HS-27A (cell line): ENCODE measurements at places on chromosomes 16 and 17.

DNA sequence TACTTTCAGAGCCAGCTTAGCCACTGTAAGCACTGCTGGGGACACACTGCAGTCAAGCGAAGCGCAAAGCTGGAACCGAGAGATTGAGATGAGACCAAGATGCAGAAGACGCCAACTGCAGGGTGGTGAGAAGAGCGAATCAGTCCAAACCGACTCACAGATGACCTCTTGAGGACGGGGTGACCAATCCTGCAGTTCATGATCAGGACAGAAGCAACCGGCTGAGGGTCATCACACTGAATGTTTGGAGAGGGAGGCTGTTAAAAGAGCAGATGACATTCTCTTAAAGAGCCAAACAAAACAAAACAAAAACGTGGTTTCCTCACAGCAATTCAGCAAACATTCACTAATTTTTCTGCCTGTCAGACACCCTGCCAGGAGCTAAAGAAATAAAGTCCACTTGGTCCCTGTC is 8.5 kb downstream of the HASPIN start:
- DNase-seq, result no peak

DNA sequence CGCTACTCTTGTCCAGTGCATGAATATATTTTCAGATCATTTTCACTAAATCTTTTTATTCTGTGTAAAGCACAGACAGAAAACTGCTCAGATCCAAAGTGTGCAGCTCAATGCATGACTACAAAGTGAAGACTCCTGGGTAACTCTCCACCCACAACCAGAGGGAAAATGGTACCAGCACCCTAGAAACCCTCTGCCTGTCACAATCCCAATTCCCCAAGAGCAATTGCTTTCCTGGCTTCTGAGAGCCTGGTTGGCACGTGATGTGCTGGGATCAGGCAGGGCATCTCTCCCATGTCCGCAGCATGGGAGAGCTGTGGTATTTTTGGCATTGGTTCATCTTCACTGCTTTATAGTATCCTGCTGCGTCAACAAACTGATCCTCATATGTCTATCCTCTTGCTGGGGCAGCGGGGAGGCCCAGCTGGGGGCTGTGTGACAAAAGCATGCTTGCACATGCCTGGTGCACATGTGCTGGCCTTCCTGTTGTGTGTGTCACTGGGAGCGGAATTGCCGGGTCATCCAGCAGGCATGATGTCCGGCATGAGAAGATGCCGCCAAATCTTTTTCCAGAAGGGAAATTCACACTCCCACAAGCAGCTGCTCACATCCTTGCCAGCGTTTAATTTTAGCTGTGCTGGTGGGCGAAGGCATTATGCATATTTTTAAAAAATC is 278.9 kb upstream of the FOXF1 start:
- no peak for DNase-seq

GRCh38 chr17:43354371-43354770 is 44.4 kb upstream of the ARL4D start:
- no peak for DNase-seq

- DNase-seq, result no peak
These were observed 341.8 kb downstream of the WWOX start for GRCh38 chr16:78441298-78441697.

GRCh38 chr17:18259621-18260331 is 686 bp upstream of the MIEF2 start:
- DNase-seq, result peak; percentile 83

GRCh38 chr16:65284626-65285025 is 162.8 kb upstream of the CDH11 start:
- DNase-seq, result no peak

DNA sequence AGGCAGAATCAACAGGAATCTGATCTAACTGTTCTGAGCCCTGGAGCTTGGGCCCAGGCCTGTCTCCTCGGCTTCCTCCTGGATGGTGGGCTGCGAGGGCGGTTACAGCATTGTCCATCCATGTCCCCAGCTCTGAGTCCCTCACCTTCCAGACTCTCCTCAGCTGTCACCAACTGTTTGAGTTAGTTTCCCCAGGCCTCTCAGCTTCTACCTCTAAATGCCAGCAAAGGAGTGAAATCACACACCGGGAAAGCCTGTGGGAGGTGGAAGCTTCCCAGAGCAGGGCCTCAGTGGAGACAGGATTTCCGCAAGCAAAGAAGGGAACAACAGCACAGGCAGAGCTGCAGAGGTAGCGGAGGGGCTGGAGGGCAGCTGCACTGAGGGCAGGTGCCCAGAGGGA is 9.4 kb upstream of the PRPSAP2 start:
- DNase-seq, result no peak

GRCh38 chr16:69283851-69284250 is 27.3 kb upstream of the VPS4A start:
- DNase-seq, result no peak

- DNase-seq, result no peak
These were observed 608 bp downstream of the AXIN2 start for GRCh38 chr17:65560628-65561451.

DNA sequence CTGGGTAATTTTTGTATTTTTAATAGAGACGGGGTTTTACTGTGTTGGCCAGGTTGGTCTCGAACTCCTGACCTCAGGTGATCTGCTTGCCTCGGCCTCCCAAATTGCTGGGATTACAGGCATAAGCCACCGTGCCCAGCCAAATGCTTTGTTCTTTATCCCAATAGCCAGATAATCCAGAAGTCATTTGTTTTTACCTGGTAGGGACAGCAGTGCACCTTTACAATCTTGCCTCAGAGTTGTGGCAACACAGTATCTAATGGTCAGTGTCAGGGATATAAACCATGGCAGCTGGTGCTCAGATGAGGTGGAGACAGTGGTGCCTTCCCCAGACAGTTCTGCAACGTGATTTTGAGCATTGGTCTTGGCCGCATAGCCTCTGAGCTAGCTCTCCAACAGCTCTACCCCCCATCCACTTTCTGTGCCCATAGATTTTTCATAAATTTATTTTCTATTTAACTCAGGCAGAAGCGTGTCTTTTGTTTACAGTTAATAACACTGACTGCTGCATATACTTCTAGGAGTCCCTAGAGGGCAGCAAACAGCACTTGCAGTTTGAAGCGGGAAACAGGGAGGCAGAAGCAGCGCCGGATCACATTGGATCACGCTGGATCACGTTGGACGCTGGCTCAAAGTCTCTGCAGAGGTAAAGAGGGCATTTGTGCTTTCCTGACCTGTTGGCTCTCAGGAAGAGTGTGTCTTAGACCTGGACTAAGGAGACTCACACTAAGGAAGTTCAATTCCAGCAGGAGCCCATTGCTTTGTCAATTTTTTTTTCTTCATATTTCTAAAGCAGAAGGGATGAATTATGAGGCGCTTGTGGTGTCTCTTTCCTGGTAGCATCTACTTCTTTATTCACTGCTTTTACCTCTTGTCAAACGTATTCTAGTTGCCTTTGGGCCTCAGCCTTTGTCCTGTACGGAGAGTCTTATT is 5.1 kb upstream of the GGT6 start:
- DNase-seq, result no peak

GRCh38 chr17:77887464-77888241 is 70.8 kb upstream of the TNRC6C start:
- DNase-seq, result no peak

- no peak for DNase-seq
These were observed 985 bp downstream of the SGSM2 start for GRCh38 chr17:2338315-2338657.

DNA sequence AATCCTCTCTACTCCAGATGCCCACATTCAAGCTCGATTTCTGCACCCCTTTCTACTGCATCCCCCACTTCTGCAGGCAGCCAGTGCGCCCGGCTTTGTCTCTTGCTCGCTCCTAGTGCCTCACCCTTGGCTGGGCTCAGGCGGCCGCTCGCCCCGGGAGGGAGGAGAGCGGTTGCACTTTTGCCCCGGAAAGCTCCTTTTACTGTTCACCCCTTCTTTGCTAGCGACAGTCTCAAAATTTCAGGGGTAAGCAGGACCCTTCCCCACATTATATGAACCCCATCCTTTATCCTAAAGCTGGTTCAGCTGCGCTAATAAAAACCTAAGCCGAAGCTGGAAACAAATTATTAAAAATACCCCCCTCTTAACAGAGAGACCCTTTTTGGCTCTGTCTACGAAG is 1.0 kb downstream of the HOXB5 start:
- DNase-seq, result no peak

- DNase-seq, result no peak
These were observed 29.5 kb downstream of the UBN1 start for GRCh38 chr16:4876646-4877379.

GRCh38 chr17:56009795-56010651 is 143.3 kb upstream of the ANKFN1 start:
- DNase-seq, result peak; percentile 20

DNA sequence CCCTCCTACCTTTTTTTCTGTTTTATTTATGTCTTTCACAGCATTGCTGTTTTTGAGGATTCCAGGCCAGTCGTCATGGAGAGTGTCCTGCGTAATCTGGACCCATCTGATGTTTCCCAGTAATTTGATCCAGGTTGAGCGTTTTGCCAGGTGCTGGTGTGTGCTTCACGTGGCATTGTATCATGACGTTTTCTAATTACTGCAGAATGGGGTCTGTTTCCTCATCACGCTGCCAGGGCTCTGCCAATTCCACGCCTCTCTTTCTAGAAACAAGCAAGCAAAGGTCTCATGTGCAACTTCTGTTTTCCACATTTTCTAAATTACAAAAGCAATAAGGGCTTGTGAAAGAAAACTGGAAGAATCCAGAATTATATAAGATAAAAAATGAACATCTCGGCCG is 28.3 kb upstream of the BHLHA9 start:
- no peak for DNase-seq

- no peak for DNase-seq
These were observed 97.5 kb downstream of the OR1D5 start for GRCh38 chr17:2965621-2966595.

DNA sequence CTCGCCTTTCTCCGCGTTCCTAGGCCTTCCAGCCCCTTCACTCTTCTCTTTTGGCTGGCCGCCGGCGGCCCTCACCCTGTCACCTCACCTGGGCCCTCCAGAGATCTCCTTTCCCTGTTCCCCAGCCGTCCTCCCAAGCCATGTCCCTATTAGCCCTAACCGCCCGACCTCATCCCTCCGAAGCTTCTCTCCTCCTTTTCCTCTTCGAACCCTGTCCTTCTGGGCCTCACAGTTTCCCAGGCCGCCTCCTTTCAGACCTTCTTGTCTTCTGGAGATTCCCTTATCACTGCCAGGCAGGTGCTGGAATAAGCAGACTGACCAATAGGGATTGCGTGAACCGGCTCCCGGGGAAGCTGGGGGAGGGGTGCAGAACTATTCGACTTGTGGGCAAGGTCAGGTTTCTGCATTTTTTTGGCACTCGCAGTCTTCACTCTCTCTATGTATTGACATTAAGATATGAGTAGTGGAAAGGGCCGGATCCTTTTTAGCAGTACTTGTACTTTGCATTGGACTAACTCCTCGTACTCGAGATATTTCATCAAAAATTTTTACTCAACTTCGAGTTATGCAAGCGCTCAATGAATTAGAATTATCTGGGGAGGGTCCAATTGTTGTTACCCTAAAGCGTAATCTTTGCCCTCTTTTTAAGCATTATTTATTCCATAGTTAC is 690 bp downstream of the RHOT1 start:
- no peak for DNase-seq

DNA sequence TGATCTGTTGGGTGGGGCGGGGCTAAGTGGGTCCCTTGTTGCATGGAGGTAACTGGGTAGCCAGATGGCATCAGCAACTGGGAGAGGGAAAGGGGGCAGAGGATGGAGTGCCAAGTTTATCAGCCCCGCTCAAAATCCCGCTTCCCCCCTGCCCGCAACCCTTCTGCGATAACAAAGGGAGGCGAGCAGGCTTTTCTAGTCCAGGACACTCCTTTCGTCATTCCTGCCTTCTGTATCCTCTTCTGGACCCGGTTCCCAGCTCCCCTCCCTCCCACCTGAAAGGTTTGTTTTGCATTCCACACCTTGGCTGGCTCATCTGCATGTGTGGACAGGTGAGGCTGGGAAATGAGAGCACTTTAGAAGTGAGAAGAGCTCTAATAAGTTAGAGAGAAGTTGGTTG is 53.3 kb downstream of the HLF start:
- no peak for DNase-seq

DNA sequence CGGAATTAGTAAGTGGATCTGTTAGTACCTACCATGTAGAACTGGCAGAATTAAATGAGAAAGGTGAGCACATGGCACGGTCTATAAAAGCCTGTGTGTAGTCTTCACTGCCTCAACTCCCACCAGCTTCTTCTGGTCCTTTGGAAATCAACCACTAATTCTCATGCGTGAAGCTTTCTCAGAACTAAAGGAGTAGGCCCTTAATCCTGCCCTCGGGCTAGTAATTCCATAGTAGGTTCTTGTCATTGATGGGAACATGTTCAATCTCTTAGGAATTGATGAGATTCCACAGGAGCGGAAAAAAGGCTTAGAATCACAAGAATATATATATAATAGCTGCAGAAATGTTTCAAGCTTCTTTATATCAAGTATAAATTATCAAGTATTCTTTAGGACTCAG is 21.7 kb downstream of the CDR2 start:
- DNase-seq, result no peak

DNA sequence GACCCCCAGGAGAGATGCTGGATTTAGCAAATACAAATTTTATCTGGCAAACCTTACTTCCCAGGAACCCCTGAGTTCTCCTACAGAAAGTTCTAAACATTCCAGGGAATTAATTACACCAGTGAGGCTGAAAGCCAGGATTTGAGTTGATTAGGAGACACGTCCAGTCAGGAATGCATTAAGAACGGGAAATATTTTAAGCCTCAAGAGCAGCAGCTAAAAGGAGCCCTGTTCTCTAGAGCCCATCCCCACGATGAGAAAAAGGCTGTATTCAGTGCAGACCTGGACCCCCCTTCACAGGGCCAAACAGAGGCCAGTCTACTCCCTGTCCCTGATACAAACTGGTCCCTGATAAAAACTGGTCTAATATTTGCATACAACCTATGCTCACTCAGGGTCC is 55.0 kb downstream of the VAT1L start:
- DNase-seq, result no peak

DNA sequence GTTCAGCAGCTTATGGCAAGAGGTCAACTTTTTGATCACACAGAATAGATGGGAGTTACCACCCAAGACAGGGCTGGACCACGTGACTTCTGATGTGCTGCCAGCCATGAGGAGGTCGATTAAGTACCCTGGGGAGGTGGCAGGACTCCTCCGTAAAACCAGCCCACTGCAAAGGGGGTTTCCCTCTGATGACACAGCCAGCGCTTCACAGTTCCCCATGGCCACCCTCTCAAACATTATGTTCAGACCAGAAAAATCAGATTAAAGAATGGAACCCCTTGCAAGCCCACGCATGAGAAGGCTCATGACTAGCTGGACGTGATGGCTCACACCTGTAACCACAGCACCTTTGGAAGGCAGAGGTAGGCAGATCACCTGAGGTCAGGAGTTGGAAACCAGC is 222.9 kb downstream of the CPPED1 start:
- DNase-seq, result no peak

- no peak for DNase-seq
These were observed 487.0 kb downstream of the CDH13 start for GRCh38 chr16:83113811-83114210.

DNA sequence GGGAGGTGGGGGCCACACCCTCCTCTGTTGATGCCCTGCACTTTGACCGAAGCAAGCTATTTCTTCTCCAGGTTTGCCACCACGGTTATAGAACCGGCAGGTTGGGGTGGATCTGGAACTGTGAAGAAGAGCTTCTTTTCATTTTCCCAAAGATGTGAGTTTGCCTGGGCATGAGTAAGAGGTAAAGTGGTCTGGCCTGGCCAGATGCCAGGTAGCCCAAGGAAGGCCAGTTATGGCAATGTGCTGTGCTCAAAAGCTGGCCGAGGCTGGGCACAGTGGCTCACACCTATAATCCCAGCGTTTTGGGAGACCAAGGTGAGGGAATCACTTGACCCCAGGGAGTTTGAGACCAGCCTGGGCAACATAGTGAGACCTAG is 18.7 kb downstream of the ATP6V0D1 start:
- no peak for DNase-seq
